Lower lobe of right lung (tissue), 2 donors: ENCODE measurements at places on chromosomes 2 and 18.

GRCh38 chr2:14355102-14355501, 277.4 kb upstream of the LRATD1 start:
- DNase-seq: no peak

GRCh38 chr18:60978338-60978737, 354.9 kb upstream of the CDH20 start:
- DNase-seq: no peak

- DNase-seq: no peak
These were observed 135.7 kb downstream of the NUP35 start for GRCh38 chr2:183259921-183260320.

DNA sequence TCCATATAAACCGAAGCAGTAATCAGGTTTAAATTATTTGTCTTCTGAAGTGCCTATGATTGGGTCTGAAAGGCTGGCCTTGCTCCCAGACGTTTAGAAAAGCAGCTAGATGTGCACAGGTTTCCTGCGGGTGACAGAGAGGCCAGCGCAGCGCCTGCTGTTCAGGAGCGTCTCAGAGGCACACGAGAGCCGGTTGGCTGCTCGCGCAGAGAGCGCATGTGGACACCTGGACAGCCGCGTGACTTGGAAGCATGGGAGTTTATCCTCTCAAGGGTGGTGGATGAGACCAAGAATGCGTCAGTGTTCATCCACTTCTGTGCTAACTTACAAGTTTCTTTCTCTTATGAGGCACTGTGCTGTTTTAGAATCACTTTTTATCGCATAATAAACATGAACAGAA, 303.7 kb downstream of the PTGR3 start:
- no peak for DNase-seq

DNA sequence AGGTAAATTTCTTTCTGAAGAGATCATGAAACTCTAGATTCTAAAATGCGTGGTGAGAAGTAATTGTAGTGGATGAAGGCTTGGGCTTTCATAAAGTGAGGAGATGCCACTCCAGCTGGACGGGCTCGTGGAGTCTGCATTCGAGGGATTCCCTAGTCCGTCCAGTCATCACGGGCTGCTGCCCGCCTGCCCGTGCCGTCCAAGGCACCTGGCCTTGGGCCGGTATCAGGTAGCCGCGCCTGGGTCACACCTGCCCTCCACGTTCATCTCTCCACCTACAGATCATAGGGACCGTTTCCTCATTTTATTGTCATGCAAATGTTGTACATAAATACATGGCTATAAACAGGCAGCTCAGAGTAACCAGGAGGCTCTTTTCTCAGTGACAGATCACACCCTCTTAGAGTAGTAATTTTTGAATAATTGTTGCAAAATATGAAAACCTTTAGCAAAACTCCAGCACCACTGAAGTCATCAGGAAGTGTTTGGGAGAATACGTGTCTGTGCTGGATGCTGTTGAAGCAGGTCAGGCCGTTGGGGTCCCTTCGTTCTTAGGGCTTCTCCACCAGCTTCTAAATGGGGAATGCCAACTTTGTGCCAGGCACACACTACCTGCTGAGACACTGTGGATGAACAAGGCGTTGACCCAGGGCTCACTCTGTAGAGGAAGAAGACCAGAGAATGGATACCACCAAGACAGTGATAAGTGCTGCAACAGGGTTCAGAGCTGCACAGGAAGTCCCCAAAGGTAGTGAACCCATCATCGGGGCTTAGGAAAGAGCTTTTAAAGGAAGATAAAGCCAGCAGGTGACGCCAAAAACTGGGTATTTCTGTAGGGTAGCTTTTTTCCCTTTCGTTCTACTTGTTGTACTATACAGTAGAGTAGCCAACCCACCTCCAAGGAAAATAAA, 112.5 kb downstream of the FAM210A start:
- no peak for DNase-seq

GRCh38 chr2:65345631-65346030, 86.8 kb downstream of the SPRED2 start:
- no peak for DNase-seq

DNA sequence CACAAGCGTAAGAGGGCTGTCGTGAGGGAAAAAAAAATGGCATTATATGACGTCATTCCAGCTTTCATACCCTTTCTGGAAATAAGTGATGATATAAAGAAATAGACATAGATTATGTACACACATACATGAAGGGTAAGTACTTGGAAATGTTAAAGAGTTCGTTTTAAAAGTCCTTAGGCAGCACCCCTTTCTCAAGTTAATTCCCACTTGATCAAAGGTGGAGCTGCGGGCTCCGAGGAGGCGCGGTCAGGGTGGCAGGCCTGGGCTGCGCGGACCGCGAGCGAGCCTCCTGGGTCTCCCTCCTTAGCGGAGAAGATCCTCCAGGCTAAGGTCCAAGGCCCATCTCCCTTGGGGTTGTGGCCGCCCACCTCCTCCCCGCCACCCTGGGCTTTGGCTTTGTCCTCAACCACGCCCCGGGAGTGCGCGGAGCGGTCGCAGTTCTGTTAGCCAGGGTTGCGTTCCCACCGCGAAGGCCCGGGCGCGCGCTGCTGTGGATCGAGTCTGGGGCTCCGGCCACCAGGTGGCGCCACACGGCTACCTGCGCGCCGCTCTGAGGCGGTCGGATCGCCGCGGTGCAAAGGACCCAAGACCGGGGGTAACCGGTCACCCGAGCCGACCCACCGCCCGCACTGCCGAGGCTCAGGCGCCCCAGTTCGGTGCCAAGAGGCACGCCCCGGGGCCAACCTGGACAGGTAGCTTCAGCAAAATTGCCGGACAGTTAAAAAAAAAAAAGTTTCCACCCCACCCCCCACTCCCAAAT, 66.8 kb downstream of the HNRNPLL start:
- DNase-seq: peak; percentile 91

GRCh38 chr18:36419188-36419899, 121.8 kb downstream of the FHOD3 start:
- peak; percentile 54 for DNase-seq

DNA sequence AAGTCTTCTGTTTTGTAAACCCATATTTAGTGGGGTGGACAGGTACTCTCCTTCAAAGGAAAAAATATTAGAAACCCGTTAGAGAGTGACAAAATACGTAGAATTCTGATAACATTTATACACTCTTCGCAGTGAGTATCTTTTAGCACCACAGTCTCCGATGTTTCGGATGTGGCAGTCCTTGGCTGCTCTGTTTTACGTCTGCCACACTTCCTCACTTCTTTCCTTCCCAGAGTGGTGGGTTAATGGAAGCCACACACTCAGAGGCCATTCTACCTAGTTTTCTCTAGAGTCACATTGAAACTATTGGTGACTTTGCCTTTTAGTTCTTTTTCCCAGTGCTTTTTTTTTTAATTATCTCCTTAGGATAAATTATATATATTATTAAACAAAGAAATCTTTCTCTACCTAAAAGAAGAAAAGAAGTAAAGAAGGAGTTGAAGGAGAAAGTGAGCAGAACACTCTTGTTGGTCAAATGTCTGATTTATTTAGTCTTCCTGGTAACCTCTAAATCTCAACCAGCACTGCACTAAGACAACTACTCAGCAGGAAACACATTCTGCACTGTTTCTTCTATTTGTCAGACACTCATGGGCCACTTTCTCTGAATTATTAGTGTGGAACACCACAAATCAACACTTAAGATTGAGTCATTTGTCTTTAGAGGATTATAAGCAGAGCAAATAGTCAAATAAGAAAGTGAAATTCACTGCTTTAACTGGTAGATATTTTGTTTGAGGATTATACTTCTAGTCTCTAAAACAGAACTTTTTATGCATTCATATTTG, 451.3 kb upstream of the TMEFF2 start:
- DNase-seq: no peak

DNA sequence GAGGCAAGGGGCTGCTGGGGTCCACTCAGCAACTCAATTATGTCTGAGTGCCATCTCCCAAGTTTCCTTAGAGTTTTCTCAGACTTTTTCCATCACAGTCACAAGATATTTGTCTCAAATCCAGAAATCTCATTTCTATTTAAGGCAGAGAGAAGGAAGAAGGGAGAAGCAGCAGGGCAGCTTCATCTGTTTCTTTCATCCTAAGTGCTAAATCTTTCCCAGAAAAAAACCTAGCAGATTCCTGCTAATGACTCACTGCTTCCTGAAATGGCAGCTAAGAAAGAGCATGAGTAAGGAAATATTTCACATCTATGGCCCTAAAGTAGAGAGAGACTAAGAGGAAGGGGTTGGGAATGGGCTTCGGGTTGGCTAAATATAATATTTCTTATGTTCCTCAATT, 88.0 kb downstream of the KYNU start:
- DNase-seq: no peak

DNA sequence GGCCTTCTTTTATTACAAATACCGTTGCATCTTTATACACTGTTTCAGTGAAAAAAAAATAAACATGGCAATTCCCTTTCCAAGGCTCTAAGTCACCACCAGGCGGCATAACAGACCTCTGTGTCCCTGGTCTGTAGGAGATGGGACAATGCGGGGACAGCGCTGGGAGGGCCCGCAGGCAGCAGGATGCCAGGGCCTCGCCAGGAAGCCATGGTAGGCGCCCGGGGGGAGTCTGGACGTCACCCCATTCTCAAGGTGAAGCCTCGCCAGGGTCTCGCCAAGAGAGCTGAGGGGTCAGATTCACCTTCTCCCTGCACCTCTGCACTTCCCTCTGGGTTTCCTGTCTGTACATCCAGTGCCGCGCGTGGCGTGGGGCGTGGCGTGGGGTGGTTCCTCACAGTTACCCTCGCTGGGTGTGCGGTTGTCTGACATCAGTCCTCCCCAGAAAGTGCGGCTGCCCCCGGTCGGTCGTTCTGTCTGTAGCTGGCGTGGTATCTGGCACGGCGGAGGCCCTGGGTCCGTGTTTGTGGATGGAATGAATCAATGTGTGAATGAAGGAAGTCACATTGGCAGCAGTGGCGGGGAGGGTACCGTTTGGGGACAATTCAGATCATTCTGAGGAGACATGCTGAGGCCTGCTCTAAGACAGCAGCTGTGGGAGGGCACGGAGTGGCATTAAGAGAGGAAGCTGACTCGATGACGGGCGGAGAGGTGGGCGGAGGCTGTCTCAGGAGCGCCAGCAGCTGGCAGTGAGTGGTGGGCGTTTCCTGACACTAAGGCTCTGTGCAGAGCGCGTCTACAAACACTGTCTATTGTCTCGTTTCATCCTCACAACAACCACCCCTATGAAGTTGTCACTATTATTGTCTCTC, 46.0 kb downstream of the LRRFIP1 start:
- DNase-seq: peak; percentile 93

DNA sequence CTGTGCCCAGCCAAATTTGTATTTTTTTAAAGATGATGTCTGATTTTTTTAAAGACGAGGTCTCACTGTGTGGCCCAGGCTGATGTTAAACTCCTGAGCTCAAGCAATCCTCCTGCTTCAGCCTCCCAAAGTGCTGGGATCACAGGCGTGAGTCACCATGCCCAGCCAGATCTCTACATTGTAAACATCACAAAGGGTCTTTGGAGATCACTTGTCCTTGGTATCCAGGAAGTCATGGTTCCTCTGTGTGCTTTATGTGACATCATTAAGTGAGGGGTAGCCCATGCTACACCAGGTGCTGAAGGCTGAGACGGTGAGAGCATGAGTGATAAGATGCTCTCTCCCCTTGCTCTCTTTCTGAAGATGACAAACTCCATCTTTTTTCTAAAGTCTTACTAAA, 7.0 kb upstream of the NUP35 start:
- DNase-seq: no peak

DNA sequence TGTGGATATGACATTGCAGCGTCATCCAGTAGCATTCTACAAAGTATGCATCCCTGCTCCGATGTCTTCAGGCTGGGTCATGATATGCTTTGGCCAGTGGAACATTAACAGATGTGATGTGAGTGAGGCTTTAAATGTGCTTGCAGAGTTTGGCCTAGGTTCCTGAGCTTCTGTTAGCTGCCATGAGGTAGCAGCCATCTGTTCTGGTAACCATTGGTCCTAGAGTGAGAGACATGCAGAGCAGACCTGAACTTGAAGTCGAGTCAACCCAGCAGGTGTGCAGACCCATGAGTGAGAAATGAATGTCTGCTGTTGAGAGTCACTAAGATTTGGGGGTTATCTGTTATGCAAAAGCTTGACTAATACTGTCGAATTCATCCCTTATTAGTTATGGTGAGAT, 73.8 kb upstream of the NABP1 start:
- DNase-seq: no peak

DNA sequence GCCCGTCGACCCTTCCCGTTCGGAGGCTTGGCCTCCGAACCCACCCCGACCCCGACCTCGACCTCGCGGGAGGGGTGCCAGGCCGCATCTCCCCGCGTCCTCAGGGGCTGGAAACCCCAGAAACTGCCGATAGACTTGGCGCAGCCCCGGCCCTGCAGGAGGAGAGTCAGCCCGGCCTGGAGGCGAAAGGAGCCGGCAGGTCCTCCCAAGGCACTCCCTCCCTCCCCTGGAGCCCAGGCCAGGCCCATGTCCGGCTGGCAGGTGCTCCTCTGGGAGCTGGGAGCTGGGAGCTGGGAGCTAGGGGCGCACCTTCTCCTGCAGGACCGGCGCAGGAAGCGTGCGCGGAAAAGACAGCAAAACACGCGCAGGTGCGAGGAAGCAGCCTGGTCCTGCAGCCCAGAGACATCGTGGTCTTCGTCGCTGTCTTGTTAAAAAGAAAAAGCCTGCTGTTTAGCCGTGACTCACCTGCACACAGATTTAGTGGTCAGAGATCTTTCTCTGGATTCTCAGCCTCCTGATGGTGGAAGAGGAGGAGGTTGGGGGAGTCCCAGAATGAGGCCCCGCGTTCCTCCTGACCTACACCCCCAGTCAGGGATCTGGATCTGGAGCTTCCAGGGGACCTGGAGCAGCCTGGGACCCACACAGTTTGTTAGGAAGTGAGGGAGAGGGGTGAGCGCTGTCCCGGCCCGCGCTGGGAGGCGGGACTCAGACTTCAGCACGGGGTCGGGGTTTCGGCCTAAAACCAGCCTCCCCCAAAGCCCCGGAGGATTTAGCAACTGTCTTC, 660 bp upstream of the MBP start:
- DNase-seq: peak; percentile 69

GRCh38 chr2:179536185-179536584, 271.6 kb upstream of the SESTD1 start:
- DNase-seq: no peak

GRCh38 chr2:88874063-88874657, 182.7 kb downstream of the RPIA start:
- no peak for DNase-seq

DNA sequence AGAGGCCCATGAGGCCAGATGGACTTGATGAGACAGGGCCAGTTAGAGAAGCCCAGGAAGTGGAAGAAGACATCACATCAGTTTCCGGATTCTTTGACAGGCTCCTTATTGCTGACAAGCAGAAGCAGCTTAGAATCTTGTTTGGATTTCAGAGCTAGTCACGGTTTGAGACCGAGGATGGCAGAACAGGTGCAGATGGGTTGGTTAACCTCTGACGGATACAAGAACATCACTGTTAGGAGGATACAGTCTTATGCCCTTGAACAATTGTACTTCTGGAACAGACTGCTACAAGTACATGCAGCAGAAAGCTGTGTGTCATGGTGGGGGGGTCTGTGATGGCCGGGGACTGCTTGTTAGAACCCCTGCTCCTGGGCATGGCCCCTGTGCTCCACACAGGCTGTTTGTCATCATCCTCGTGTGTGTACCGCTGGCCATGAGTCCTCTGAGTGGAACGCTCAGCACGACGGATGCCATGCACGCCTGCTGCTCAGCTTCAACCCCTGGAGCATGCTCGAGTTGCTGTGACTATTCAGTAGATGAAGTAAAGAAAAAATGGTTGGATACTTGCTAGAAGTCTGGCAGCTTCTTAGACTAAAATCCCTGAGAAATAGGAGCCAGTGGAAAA, 217.7 kb downstream of the SH3RF3 start:
- no peak for DNase-seq

GRCh38 chr18:23539911-23540525, 36.7 kb downstream of the RMC1 start:
- no peak for DNase-seq
